Tibial artery (tissue), 4 donors: ENCODE measurements at places on chromosomes 6 and 20.
A peak's percentile ranks its signal among the peaks of the same experiment; 100 is the strongest.

DNA sequence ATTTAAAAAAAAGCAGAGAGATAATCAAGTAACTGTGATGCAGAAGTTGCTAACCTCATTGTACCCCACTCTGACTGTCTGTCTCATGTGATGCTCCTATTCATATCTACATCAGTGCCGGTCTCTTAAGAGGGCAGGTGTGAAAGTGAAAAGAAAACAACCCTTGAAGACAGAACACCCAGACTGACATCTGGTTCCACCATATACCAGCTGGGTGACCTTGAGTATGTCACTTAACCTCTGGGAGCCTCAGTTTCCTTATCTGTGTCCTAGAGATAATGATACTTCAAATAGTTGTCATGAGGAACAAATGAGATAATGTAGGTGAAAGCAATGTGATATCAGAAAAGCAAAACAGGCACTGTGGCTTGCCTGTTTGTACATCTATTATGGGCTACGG lies 426.8 kb upstream of the SOX4 start:
- DNase-seq: no peak

GRCh38 chr6:31299947-31300346 lies 28.1 kb upstream of the HLA-C start:
- no peak for DNase-seq

DNA sequence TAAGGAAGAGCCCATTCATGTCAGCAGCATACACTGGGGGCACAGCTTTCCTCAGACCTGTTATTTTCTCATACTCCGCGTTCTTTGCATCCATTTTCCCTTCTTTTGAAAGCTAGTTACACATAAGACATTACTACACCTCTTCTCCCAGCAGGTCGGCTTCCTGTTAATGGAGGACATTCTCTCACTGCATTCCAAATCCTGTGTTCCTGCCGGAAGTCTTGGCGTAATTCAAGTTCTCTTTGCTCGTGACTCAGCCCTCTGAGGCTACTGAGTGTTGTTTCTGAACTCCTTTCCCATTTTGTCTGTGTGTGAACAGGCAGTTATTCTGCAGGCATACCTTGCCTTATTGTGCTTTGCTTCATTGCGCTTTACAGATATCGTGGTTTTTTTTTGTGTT lies 97.5 kb upstream of the ZBTB24 start:
- DNase-seq: no peak

DNA sequence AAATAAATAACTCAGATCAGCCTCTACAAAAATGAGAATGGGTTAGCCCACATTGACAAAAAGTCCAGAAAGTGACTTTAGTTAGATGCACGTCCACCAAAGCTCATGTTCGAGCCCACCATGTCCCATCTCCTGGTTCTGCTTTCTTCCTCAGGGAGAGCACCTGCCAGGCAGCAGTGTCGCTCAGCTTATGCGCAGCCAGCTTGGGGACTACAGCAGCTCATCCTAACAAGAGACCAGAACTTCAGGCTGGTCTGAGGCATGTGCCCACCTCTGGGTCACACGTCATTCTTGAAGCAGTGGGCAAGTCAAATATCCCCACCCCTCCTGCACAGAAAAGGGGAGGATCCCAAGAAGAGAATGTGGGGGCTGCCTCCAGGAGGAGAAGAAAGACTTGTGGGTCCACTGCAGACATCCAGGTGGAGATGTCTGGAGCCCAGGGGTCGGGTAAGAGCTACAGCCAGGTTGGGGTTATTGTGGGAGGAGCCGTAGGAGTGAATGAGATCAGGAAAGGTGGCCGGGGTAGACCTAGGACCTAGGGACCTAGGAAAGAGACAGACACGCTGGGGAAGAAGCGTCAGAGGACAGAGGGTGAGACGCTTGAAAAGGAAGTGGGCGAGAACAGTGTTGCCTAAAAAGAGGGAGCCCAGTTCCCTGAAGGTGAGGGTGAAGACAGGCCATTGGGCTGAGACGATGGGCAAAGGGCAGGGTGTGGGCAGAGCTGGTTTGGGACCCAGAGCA lies 52.5 kb downstream of the SSR1 start:
- peak; percentile 17 for DNase-seq

DNA sequence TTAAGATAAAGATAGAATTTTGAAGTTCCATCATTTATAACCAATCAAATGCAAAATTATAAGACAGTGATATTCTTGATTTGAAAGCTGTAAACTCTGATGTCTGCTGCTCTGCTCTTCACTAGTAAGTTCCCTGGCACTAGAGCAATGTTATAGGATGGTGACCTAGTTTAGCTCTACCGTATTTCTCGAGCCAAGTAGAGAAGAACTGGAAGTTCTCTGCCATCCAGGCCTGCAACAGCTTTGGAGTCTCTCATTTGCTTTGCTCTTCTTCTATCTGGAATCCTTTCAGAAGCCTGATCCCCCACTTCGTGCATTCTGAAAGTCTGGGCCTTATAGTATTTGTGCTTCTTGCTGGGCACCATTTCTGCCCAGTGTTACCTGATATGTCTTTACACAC lies 100.3 kb downstream of the PLCB1 start:
- no peak for DNase-seq

- no peak for DNase-seq
These were observed 24.2 kb upstream of the PAQR8 start for GRCh38 chr6:52337633-52338290.

DNA sequence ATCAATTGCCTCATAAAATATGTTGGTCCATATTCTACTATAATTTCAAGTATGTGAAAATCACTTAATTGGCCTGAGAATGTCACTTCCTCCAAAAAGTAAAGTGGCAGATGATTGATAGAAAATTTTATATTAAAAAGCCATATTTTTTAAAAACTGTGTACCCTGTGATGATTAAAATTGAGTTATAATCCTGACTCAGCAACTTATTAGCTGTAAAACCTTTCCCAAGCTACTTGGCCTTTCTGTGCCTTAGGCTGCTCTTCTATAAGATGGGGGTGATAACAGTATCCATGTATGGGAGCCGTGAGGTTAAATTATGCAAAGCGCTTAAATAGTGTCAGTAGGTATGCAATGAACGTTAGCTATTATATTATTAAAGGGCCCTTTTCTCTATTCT lies 524.4 kb downstream of the TFAP2A start:
- no peak for DNase-seq

DNA sequence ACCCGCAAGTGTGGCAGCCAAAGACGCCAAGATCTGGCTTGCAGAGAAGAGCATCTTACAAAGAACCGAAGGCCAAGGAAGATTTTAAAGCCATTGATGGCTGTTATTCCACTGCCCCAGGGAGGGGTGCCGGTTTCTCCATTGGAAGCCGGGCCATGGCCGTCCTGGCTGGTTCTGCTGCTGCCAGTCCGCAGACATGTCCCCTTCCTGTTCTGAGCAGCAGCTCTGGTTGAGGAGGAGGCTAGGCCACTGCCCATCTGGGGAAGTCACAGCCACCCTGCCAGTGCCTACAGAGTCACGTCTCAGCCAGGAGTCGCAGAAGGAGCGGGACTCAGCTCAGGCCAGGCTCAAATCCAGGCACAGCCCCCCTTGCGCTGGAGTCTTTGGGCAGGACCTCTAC lies 42.6 kb upstream of the MRGBP start:
- DNase-seq: no peak

DNA sequence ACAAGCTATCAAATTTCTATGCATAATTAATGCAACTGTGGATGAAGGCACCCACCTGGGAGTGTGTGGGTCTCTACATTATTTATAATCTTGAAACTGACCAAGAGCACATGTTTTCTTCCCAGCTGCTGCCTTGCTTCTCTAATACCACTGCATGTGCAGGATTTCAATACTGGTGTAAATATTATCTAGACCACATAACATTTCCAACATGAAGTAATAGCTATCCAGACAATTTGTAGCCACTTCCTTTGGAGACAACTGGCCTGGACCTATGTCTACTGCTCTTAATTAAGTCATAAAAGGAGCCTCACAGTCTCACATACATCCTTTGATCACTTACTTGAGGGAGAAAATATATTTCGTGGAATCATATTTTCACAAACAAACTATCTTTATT lies 180.7 kb downstream of the HIVEP2 start:
- no peak for DNase-seq

GRCh38 chr20:37072293-37073196 lies 23.3 kb downstream of the RBL1 start:
- DNase-seq: no peak

GRCh38 chr20:15059438-15059837 lies 722.0 kb upstream of the FLRT3 start:
- no peak for DNase-seq

DNA sequence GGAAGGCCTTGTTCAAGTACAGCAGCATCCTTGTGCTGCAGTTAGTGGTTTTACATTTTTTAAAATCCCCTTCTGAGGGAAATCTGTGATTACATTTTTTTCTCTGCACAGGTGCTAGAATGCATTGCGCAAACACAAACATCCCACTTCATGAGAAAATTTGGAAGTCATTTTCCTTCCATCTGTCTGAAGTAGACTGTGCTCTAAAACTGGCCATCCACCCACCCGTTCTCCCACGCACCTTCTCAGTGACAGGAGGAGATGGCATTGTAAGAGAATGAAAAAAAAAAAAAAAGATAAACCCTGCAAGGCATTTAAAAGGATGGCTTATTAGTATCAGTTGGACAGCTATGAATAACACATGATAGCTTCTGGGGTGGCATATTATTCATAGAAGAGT lies 65.0 kb downstream of the SOBP start:
- no peak for DNase-seq

GRCh38 chr20:6533761-6534479 lies 233.6 kb upstream of the BMP2 start:
- no peak for DNase-seq

GRCh38 chr6:127459231-127459641 lies at the start of gene KIAA0408:
TSS of gene KIAA0408 (minus strand) at chr6:127459389. CDS start at chr6:127453981, 5,408 bp downstream.
- peak; percentile 82 for DNase-seq

GRCh38 chr20:59223182-59223601 lies 59.6 kb downstream of the ZNF831 start:
- DNase-seq: no peak

DNA sequence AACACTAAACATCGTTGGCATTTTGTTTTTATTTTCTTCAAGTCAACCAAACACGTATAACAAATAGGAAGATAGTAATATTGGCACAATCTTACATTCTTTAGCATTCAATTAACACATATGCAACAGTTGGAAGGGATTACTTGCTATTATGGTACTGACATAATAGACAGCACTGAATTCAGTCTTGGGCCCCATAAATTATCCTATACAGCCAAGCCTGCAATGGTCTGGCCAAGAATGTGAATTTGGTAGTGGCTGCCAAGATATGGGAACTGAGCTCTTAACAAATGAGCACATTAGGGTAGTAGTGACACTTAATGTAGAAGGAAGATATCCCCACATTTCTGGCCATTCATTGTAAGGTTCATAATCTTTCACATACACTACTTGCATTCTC lies 44.8 kb upstream of the ARHGAP18 start:
- DNase-seq: no peak

DNA sequence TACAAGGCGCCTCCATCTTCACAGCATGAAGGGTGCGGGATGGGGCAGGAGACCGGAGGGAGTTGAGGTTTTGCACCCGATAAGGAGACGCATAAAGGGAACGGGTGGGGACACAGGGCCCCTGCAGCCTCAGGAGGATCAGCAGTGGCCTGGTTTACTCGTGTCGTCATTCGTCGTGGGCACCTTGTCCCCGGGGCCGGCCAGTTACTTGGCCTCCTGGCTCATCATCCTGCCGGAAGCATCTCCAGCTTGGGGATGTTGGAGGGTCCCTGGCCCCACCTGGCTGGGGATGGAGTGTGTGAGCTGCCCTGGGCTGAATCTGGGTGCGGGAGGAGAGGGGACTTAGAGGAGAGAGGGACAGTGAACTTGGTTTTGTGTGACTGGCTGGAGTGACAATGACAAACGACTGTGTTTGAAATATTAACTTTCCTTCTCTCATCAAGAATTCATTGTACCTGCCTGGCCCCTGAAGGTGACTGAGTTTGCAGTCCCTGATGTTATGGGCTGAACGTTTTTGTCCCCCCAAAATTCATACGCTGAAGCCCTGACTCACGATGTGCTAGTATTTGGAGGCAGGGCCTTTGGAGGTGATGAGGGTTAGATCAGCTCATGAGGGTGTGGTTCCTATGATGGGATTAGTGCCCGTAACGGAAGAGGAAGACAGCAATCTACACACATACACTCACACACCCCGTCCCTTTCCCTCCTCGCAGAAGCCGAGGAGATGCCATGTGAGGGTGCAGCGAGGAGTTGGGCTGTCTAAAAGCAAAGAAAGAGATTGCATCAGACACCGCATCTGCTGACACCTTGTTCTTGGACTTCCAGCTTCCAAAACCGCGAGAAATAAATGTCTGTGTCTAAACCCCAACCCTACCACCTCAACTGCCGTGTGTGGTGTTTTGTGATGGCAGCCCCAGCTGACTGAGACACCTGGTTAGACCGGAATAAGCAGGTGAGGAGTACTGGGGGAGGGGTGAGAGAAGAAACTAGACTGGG lies 65.0 kb upstream of the MAP3K4 start:
- DNase-seq: no peak

DNA sequence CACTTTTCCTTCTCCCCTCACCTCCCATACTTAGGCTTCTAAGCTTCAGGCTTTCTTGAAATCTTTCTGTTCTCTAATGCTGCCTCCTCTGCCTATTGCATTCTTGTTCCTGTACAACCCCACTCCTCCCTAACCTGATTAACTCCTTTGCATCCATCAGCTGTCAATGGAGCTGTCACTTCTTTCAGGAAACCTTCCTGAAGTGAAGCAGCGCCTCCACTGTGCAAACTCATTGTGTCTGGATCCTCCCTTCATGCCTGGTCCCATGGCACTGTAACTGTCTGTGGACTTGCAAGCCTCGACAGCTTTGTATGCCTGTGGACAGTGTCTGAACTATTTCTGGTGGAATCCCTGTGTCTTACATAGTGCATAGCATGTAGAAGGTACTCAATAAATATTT lies 185.0 kb downstream of the HS3ST5 start:
- DNase-seq: no peak

DNA sequence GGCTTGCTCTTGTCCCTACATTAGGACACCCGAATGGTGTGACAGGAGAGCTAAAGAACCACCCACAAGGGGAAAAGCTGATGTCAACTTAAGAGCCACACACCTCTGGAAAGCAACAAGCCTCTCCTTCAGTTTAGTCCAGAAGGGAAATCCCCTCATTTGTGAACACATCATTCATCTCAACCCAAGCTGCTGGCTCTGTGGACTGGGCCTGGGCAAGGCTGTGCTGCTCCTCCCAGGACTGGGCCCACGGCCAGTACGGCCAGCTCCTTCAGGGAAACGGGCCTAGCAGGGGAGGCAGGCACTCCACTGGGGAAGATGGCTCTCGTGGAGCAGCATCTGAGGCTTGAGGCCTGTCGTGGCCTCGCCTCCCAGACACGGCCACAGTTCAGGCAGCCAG lies 12.8 kb upstream of the SLC4A11 start:
- no peak for DNase-seq
